Stimulated activated CD8-positive, alpha-beta memory T cell treated with anti-CD3 and anti-CD28 coated beads, Interleukin-12 subunit alpha, Interleukin-12 subunit beta, amount 100 ng/mL, for 4 hours (primary cell): ENCODE measurements at places on chromosomes 1 and 21.

DNA sequence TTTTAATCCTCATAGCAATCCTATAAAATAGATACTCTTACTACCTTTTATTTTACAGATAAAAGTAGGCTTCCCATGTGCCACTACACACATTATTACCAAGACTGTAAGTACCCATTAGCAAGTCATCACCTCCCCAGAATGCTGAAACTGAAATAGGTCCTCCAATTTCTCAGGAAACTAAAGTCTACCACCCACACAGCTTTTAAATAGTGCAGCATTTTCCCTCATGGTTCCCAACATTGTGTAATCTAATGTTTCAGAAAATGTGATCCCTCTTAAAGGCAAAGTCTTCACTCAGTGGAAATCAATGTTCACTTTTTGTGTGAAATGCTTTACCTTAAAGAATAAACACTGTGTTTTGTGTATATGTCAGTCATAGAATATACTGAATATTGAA, 356.5 kb downstream of the GPATCH2 start:
- no peak for DNase-seq

GRCh38 chr1:163063610-163064009, 5.6 kb upstream of the RGS4 start:
- no peak for DNase-seq

- DNase-seq = no peak
Observed at GRCh38 chr1:55076356-55076755, 37.0 kb downstream of the PCSK9 start.

DNA sequence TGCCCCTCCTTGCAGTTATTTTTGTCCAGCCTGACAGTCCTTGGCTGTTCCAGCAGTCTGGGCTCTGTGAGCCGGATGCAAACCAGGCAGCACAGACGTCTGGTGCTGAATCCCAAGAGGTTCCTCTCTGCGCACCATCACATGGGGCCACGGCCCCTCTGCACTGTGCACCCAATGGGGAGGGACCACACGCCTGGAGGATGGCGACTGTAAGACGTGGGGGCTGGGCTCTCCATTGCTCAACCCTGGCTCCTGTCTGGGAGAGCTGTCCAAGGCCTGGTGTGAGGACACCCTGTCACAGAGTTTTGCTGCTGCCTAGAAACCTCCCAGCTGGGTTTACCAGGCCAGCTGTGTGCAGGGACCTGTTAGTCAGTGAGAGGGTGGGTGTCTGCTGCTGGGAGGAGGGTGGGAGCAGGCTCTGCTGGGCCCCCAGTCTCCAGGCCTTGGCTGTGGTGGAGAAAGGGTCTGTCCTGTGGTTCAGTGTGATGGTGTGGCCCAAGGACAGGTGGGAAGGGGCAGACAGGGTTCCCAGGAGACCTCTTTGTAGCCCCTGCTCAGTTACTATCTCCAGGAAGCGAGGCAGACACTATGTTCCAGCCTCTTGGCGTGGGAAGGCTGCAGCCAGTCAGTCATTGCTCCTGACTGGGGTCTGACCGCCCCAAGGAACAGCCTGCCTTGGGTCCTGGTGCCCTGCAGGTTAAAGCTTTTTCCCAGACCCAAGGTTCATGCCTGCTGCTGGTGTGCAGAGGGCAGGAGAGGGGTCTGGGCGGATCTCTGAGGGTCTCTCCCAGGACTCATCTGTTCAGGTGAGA, 13.8 kb downstream of the HEYL start:
- no peak for DNase-seq

DNA sequence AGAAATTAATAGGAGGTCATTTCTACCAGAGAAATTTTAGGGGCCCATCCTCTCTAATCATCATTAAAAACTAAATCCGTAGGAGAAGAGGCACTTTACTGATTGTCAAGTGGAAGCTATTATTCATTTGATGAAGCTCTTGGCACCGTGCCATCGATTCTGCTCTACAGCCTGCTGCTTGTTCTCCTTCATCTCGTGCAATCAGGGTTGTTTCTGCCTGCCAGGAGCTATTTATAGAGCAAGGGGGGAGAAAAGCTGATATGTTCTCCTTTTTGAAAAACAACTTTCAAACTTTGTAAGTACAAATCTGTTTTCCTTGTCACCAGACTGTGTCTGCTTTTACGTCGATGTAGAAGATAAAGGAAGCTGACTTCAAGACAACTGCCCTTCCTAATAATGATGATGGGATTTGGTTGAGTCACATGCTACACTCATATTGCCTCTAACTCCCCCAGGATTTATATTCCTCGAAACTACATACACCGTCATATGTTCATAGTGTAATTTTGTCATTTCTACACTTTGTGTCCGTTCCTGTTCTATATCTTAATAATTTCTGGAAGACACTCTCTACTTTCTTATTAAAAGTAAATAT, 169.6 kb upstream of the LHX8 start:
- DNase-seq = no peak
